ENCODE measurements at places on chromosomes 3 and 15.

DNA sequence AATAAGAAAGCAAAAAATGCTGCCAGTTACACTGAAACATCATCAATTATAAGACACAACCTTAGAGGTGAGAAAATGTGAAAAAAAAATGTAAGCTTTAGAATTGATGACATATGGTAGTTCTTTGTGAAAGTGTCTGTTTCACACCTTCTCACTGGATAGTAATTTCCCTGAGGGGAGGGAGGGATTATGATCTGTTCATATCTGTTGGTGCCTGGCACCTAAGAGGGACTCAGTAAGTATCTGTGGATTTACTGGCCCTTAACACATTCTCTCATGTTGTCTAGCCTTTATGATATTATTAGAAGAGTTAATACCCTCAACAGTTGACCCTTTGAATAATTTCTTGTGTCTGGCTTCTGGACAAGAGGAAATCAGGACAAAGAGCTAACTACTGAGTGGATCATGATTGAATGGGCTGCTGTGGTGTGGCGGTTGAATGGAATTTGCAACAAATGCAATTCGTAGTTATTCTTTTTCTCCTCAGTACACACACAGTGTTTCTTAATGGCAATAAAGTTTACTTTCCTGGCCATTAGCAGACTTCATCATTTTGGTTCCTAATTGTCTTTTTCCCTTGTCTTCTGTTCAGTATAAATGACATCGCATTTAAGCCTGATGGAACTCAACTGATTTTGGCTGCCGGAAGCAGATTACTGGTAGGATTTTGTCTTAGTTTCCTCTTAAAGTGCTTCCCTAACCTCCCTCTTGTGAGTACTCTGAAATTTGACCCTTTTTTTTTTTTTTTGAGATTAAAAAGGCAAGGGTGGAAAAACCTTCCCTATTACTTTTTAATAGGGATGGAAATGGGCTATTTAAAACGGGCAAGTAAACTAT is 9.5 kb downstream of the IFT122 start:
- DNase-seq: no peak

DNA sequence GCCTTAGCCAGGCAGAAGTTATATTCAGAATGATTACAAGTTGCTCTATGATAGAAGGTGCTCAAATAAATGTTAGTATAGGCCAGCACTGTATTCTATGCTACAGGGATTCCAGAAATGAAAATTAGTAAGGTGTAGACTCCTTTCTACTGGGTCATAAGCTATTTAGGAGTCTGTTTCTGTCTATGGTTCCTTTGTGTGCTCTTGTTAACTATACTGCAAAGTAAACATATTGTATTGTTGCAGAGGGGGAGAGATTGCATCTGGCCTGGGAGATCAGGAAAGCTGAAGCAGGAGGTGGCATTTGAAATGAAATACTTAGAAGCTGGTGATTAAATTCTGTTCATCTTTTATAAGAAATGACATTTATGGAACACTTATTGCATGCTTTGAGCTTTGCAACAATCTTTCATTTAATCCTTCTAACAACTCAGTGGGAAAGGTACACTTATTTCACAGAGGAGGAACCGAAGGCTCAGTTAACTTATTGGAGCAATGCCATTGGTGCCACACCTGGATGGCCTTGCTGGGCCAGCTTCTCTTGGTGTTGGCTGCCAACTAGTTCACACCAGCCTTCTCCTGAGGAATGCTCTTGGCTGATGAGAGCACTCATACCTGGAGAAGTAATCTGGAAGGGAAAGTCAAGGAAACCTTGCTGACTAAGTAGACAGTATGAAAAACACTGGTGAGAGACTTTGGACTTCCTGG is 39.1 kb downstream of the ABHD5 start:
- DNase-seq: no peak

DNA sequence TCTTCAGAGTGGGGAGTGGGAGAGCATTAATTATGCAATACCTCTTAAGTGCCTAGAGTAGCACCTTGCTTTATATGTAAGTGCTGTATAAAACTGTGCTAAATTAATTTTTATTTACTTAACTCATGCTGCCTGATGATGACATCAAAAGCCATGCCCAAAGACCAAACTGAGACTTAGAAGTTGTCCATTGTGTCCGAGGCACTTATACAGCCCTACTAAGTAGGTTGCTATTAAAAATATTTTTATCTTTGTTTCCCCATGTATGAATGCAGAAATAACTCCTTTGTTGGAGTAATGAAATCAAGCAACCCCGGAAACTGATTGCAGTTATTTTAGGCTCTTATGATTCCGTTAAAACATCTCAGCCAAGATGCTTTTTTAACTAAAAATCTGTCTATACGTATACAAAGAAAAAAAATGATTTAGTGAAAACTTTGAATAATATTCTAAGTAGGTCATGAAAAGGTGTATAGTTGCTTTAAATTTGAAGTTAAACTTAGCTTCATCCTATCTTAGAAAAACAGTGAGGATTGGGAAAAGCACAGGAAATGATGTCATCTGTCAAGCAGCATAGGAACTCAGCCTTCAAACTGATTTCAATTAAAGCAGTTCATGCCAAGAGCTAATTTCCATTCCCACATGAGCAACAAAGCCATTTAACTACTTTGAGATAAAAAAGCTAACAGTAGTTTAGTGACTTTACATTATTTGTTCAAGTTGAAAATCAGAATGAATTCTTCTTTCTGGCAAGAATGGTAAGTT is 43.0 kb downstream of the FBN1 start:
- no peak for DNase-seq

- no peak for DNase-seq
Measured at GRCh38 chr3:100525753-100526612, 33.6 kb downstream of the TMEM45A start.

DNA sequence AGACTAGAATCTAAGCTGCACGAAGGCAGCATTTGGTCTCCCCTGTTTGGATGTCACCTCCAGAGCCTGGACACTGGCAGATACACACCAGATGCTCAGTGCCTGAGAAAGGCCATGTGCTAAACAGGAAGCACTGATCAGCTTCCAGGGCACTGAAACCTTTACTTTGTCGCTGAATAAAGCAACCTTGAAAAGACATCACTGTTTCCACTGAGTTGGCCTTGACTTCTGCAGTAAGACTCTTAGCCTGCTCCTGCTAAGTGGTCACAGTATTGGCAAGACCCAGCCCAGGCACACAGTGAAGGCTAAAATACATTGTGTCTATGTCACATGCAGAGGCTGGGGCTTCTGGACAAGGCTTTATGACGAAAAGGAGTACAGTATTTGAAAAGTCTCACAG is 104.3 kb upstream of the ICE2 start:
- no peak for DNase-seq

DNA sequence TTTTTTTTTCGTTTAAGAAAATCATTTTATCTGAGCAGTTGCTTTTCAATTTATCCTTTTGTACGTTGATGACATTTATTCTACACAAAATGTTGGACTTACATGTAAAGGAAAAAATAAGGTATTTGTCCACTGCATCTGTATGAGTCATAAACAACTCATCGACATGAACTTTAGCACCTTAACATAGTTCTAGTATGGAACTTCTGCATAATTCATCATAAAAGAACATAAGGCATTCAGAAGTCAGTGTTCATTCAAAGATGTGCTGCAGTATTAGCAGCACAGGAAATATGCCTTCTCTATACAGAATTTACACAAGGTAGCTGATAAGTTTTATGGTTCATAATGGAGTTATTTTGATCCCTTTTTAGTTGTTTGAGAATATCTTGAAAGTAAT is 801.6 kb downstream of the CADM2 start:
- DNase-seq: no peak

All from NCI-H2081 (cell line).